Mucosa of descending colon (tissue), 3 donors: ENCODE measurements at places on chromosomes 3 and 15. TPM values are rescaled to one million over a fixed set of nuclear protein-coding genes. Genes with fewer than 3 reads are reported as not detected.

Gene TTLL13
- total RNA-seq, result 0.93 TPM

Gene MUC20
- total RNA-seq, result 112 TPM

DNA sequence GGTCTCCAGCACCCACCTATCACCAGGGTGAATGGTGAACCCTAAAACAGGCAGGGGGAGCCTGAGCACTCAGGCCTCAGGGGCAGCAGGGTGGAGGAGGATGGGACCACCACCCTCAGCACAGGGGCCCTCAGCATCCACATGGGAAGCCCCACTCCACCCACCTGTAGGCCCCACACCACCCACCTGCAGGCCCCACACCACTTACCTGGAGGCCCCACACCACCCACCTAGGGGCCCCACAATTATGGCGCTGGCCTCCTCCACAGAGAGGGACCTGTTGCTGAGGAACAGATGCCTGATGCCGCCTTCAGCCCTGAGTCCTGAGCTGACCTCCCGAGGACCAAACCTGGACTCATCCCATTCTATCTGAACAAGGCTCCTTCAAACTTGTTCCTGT, 46.7 kb downstream of the HMCES start:
- DNase-seq, result no peak

DNA sequence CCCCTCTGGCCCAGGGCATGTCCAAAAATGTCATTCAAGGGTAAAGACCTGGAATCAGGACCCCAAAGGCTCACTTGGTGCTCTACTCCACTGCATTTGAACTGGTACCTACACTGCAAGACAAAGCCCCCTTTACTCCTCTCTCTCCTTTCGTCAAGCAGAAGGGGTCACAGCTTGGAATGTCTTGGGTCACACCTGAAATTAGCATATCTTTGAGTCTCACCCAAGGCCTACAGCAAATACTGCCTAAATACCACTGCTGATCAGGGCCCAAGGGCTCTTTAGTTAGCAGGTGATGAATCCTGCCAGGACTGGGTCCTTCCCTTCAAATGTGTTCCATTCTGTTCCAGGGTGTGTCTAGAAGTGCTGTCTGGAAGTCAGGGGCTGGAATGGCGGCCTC, 320.6 kb downstream of the SV2B start:
- DNase-seq, result no peak
